ENCODE measurements at places on chromosomes 2 and 18.

- no peak for DNase-seq
These were observed 14.8 kb downstream of the EVA1A start for GRCh38 chr2:75545922-75546321.

DNA sequence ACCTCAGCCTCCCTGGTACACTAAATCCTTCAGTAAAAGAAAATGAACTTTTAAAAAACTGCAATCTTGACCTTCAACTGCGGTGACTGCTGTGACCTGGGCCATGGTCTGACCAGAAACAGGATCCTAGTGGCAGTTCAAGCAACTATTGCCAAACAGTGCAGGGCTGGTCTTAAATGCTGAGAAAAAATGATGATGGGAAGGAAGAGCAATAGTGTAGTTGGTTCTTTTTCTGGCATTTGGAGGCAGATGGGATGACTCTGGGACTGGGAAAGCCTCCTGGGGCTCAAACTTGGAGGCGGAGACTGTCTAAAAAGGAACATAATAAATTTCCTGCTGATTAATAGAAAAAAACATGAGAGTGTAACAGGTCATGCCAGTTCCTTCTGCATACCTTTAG, 45.4 kb downstream of the CHN1 start:
- DNase-seq = no peak

GRCh38 chr2:6826081-6826913, 39.4 kb downstream of the CMPK2 start:
- peak; percentile 48 for DNase-seq

DNA sequence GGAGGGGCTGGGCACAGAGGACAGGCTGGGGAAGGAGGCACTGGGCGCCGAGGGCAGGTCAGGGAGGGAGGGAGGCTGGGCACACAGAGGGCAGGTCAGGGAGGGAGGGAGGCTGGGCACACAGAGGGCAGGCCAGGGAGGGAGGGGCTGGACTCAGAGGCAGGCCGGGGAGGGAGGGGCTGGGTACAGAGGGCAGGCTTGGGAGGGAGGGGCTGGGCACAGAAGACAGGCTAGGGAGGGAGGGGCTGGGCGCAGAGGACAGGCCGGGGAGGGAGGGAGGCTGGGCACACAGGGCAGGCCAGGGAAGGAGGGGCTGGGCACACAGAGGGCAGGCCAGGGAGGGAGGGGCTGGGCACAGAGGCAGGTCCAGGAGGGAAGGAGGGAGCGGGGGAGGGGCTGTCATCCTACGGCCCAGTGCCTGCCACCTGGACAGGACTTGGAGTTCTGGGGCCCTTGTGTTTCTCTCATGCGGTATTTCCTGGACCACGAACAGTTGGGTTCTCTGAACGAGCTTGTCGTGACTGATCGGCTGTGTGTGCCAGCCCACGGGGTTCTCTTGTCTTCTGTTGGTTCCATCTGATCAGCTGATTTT, 46.7 kb upstream of the KCNG2 start:
- DNase-seq = no peak

GRCh38 chr2:211114826-211115455, 558.5 kb downstream of the CPS1 start:
- no peak for DNase-seq

DNA sequence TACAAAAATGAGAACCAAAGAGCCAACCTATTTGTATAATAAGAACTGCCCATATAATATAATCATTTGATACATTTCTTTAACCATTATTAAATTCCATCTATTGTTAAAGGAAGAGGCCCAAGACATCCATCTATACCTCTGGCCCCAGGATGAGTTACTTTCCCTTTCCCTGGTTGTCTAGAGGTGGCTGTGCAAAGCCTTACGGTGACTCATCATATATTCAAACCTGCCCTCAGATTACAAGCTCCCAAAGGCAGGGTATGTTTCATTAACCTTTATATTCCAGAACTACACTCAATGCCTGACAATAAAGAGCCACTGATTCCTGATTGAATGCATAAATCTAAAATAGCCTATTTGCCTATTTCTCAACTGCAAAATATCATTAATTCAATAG, 105.8 kb upstream of the PID1 start:
- no peak for DNase-seq

DNA sequence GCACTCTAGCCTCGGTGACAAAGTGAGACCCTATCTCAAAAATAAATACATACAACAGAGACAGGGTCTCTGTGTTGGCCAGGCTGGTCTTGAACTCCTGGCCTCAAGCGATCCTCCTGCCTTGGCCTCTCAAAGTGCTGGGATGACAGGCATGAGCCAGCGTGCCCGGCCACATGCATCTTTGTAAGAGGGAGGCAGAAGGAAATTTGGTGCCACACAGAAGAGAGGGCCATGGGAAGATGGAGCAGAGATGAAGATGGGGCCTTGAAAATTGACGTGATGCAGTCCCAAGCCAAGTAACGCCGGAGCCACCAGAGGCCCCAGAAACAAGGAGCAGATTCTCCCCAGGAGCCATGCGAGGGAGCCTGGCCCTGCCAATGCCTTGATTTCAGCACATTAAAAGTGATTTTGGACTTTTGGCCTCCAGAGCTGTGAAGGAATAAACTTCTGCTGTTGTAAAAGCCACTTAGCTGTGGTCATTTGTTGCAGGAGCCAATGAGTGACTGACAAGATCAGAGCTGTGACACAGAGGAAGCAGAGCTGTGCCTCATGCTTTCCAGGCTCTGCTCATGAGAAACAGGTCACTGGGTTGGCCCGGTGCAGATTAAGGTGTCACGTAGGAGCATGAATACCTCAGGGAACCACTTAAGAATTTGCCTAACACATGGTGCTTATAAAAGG, 2.7 kb upstream of the SLC66A2 start:
- no peak for DNase-seq

- DNase-seq = no peak
These were observed 328.5 kb upstream of the DSEL start for GRCh38 chr18:67845035-67845434.

GRCh38 chr2:239298116-239298804, 102.6 kb downstream of the HDAC4 start:
- DNase-seq = peak; percentile 41

DNA sequence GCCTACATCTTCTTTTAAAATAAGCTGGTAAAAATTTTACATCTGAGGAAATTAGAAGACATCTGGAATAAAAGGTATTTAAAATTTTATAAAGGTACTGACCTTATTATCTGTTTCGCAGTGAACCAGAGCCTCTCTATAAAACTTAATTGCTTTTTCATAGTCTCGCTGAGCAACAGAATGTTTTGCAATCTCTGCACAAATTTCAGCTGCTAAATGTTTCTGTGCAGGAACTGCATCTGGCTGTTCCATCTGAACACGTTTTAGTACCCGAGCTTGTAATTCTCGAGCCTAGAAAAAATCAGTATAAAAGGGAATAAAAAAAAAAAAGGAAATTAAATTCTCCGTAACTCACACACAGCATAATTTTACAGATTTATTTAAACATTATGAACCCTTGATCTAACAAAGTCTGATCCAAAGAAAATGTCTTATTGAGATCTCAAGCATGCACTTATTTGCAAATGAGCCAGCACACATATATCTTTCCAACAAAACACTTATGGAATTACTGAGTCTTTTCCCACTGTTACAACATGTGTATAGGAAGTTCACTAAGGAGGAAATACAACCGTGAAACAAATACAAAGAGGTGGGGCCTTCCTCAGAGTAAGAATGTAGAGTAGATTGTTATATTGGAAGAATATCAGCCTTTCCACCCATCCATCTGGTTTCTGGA, 51.8 kb downstream of the TTC21B start:
- no peak for DNase-seq

GRCh38 chr2:237432484-237433092, 18.6 kb upstream of the COL6A3 start:
- DNase-seq = peak; percentile 75

DNA sequence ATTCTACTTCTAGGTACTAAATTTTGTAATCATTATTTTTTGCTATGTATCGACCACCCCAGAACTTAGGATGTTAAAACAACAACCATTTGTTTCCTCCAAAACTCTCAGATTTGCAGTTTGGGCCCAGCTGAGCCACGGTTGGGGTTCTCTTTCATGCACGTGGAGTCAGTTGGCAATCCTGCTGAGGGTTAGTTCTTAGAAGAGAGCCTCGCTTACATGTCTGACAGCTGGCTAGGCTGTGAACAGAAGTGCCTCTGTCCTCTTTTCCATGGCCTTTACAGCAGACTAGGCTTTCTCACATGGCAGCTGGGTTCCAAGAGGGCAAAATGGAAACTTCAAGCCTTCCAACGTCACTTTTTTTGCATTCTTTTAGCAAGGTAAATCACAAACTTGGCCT, 9.3 kb upstream of the RGPD4 start:
- no peak for DNase-seq

DNA sequence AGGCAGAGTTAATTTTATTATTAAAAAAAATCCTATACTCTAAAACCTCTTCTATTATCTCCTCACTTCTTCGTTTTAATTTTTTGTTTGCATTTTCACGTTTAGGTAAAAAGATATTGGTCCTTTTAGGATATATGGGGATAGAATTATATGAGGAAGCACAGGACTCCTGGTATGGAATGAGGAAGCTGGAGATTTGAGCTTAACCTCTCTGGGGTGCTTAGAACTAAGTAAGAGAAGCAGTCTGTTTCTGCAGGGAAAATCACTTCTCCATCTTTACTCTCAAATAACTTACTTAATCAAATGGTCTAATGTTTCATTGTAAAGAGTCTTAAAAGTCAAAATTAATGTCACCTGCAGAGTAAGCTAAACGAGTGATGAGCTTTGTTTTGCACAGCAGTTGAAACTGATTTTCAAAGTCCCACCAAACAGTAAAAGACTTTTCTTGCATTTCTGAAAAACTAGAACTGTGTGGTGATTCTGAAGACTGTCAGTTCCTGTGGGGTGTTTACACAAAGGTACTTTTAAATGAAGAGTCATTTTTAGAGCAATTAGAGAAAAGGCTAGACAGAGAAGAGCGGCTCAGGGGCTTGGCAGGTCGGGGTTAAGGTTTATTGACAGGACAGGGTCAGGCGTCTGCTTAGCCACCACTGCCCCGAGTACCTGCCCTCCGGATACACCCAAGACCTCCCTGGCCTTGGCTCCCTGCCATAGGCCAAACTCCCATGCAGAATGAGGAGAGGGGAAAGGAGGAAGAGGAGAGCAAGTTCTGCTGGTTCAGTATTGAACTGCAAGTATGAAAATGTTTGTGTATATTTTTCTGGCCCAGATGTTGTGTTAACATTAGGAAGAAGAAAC, 21.6 kb downstream of the METAP1D start:
- no peak for DNase-seq

DNA sequence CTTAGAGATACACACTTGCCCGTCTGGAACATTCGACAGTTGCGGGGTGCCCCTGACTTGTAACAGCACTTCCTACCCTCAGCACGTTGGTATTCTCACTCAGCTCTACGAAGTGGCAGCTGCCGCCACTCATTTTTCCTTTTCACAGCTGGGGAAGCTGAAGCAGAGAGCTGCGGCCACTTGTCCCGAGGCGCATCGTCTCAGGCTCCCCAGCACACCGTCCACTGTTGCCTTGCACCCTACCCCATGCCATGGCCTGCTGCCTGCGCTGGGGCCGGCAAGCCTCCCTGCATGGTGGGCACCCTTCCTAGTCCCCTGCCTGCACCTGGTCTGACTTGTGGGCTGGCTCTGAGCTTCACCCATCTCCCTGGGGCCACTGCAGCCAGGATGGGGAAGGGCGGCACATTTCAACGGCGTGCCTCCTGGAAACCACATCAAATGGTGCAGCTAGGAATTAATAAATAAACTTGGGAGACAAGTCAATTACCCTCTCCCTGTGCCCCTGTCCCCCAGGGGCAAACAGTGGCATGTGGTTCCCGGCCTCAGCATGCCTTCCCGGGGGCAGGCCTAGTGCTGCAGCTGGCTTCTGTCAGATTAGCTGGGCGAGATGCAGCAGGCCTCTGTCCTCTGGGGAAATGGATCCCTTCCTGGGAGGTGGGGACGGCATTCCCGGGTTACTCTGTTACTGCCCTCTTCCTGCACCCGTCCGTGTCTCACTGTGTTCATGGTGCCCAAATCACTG, 64.7 kb upstream of the HAAO start:
- DNase-seq = no peak

GRCh38 chr2:140565756-140566155, 1565.1 kb downstream of the LRP1B start:
- no peak for DNase-seq

DNA sequence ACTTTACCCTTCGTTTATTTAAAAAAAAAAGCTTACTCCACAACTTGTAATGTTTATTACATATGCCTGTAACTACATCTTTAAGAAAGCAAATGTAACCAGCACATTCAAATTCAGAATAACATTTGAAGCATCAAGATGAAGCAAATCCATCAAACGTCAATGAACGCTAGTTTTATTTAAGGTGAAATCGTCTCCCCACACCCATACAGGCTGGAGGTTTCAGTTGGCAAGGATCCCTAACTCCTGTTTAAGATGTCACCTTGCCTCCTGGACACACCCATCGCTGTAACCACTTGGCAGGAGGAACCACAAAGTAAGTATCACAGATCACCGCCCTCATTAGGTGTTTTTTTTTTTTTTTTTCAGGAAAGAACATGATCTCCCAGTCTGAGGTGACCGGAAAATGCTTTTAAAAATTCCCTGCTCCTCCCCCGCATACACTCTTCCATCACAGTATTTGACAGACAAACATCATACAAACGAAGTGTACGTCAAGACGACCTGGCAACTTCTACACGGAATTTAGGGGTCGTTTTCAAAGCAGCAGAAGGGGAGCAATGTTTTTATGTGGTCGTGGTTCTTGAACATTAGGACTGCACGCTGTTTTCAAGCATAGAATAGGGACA, 19.7 kb upstream of the STPG4 start:
- DNase-seq = no peak

GRCh38 chr2:86372641-86373502, 35.4 kb upstream of the REEP1 start:
- DNase-seq = no peak

DNA sequence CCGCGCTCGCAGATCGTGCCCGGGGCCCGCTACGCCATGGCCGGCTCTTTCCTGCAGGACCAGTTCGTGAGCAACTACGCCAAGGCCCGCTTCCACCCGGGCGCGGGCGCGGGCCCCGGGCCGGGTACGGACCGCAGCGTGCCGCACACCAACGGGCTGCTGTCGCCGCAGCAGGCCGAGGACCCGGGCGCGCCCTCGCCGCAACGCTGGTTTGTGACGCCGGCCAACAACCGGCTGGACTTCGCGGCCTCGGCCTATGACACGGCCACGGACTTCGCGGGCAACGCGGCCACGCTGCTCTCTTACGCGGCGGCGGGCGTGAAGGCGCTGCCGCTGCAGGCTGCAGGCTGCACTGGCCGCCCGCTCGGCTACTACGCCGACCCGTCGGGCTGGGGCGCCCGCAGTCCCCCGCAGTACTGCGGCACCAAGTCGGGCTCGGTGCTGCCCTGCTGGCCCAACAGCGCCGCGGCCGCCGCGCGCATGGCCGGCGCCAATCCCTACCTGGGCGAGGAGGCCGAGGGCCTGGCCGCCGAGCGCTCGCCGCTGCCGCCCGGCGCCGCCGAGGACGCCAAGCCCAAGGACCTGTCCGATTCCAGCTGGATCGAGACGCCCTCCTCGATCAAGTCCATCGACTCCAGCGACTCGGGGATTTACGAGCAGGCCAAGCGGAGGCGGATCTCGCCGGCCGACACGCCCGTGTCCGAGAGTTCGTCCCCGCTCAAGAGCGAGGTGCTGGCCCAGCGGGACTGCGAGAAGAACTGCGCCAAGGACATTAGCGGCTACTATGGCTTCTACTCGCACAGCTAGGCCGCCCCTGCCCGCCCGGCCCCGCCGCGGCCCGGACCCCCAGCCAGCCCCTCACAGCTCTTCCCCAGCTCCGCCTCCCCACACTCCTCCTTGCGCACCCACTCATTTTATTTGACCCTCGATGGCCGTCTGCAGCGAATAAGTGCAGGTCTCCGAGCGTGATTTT, 7.6 kb downstream of the TBR1 start:
- DNase-seq = no peak

GRCh38 chr18:54181856-54182602, 42.4 kb downstream of the MBD2 start:
- DNase-seq = no peak
